ENCODE measurements at places on chromosomes 16 and 17. TPM values are rescaled to one million over a fixed set of nuclear protein-coding genes. Genes with fewer than 3 reads are reported as not detected.
A peak's percentile ranks its signal among the peaks of the same experiment; 100 is the strongest.

- no peak overlapping the region for H3K27ac ChIP-seq
- no peak overlapping the region for H3K4me3 ChIP-seq
- H3K36me3 ChIP-seq: no peaks in the 10 kb centered on the region
Observed at GRCh38 chr17:57724026-57724728, 20.9 kb downstream of the CCDC182 start.

PRSS53 gene
- 7.0 TPM for total RNA-seq

DNA sequence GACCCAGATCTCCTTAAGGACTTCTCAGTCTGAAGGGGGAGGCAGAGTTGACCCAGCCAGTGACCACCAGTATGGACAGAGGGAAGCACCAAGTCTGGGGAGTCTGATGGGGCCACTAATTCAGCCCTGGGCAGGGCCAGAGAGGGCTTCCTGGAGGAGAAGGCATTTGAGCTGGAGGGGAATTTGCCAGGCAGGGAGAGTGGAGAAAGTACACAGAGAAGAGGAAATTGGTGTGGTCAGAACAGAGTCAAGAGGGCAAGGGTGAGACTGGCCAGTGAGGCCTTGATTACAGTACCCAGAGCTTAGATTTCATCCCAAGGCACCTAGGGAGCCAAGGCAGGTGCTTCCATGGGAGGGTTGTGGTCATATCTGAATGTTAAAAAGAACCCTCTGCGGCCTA lies 36.3 kb downstream of the MYO15A start:
- H3K4me1 ChIP-seq: no peaks in the 10 kb centered on the region
- H3K27ac ChIP-seq: no peak overlapping the region
- no peaks in the 10 kb centered on the region for H3K36me3 ChIP-seq
- no peak for DNase-seq
- H3K27me3 ChIP-seq: no peaks in the 10 kb centered on the region
- H3K4me3 ChIP-seq: no peak overlapping the region

UNK gene
- total RNA-seq: 21.0 TPM

DNA sequence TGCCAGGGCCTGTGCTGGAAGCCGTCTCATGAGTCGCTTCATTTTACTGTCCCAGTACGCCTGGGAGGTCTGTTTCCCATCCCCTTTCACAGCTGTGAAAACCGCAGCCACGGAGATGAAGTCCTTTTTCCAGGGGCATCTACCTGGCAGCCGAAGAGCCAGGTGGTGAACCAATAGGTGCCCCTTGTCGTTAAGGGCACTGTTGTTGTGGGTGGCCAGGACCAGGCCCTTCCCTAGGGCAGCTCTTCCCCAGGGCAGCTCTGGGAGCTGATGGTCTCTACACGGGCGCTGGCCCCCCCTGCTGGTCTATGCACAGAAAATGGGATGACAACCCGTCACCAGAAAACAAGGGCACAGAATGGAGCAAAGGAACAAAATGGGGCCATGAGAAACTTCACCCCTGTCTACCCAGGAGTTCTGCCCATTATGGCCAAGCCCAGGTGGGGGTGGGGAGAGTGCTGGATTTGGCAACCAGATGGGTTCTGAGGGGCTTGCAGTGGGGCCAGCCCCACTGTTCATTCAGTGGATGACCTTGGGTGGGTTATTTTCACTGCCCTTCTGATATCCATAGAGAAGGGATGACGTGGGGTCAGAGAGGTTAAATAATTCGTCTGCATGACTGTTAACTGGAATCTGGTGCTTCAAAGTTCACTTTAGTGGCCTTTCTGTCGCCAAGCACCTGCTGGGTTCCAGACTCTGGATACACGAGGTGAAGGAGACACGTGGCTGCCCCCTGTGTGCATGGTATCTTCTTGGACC lies 11.5 kb downstream of the RMI2 start:
- H3K27me3 ChIP-seq: no peaks in the 10 kb centered on the region
- H3K4me3 ChIP-seq: no peak overlapping the region
- DNase-seq: peak; percentile 69

DNA sequence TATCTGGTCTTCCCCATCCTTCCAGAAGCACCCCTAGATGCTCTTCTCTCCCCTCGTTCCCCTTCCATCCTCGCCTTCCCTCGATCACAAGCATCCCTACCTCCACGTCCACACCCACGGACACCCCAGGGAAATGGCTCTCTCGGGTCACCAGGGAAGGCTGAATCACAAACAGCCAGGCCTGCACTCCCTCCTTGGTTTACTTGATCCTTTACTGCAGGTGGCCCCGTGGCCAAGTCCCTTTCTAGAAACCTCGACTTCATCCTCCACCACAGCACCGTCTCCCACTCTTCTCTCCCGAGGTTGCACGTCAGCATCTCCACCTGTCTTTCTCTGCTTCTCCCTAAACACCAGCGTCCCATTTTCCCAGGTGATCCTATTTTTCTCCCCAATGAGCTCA lies 6.5 kb upstream of the RBFOX3 start:
- H3K27ac ChIP-seq: no peak overlapping the region
- peak; percentile 41 for DNase-seq
- no peak overlapping the region for H3K4me3 ChIP-seq
- H3K4me1 ChIP-seq: no peaks in the 10 kb centered on the region

ABCA10 gene
- total RNA-seq: 0.92 TPM

- no peak overlapping the region for H3K4me3 ChIP-seq
- H3K36me3 ChIP-seq: peaks cover 10% of the 10 kb centered on the region
- no peaks in the 10 kb centered on the region for H3K27me3 ChIP-seq
- peaks cover 48% of the 10 kb centered on the region for H3K4me1 ChIP-seq
Observed at GRCh38 chr16:87954361-87954760, 3.1 kb downstream of the BANP start.

DNA sequence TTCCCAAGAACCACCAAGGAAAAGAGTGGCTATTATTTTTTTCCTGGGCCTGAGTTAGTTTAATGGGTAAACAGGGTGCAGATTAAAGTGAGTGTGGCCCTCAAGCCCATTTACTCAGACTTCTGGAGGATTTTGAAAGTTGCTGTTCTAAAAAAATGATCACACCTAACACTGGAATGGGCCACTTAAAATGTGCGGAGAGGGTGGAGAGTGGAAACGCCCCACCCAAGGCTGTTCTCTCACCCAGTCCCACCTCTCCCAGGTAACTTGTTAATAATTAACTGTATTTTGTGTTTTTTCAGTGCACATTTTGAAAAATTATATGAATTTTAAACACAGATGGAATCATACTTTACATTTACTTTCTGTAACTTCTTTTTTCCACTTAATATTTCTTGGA lies 5.4 kb downstream of the HIRIP3 start:
- DNase-seq: no peak
- no peak overlapping the region for H3K27ac ChIP-seq

- H3K4me1 ChIP-seq: peaks cover 38% of the 10 kb centered on the region
- H3K36me3 ChIP-seq: peaks cover 6% of the 10 kb centered on the region
- no peak for DNase-seq
- peak overlapping the region; percentile 65 for H3K27ac ChIP-seq
- no peak overlapping the region for H3K4me3 ChIP-seq
Observed at GRCh38 chr16:75342308-75342811, 90.9 kb upstream of the BCAR1 start.

- H3K4me3 ChIP-seq: no peak within 1 kb of the TSS
- no peaks in the 10 kb centered on the region for H3K36me3 ChIP-seq
- peaks cover 33% of the 10 kb centered on the region for H3K4me1 ChIP-seq
Observed at GRCh38 chr17:29042679-29043538, at the start of gene PIPOX. PIPOX (plus strand) TSS chr17:29043141; CDS start chr17:29043226, 85 bp downstream.

SETD1A gene
- 15.0 TPM for total RNA-seq

DNA sequence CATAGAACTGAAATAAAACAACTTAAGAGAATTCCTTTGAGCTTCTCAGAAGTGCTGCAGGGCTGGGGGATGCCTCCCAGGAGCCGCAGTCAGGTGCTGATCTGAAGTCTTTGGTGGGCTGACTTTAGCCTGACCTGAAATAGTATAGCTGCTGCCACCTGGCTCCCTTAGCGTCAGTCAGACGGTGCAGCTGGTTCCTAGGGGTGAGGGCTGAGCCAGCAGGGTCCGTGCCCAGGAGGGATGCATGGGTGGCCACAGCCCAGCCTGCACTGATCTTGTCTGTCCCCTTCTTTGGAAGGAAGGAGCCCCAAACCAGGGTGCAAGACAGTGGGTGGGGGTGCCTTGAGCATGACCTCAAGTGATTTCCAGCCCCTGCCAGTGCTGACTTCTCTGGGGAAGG lies 11.5 kb downstream of the MAPT start:
- no peak overlapping the region for H3K27ac ChIP-seq
- DNase-seq: no peak
- no peaks in the 10 kb centered on the region for H3K4me1 ChIP-seq
- H3K27me3 ChIP-seq: peaks cover 40% of the 10 kb centered on the region
- H3K36me3 ChIP-seq: no peaks in the 10 kb centered on the region

RAD51C gene
- 22.3 TPM for total RNA-seq

DNA sequence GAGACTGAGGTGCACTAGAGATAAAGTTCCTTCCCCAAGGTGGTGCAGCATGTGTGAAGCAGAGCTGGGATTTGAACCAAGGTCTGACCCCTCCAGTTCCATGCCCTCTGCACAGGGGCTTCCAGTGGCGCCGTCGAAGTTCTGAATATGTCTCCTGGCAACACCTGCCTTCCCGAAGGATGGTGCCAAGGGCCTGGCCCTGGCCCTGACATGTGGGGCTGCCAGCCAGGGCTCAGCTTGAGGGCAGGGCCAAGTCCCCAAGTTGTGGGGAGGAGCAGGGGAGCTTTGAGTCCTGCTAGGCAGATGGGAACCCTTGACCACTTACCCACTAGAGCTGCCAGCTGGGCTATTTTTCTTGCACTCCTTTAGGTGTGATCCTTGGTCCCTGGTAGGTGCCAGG lies 56.4 kb downstream of the NKD1 start:
- no peaks in the 10 kb centered on the region for H3K27me3 ChIP-seq
- H3K4me3 ChIP-seq: no peak overlapping the region
- DNase-seq: no peak
- no peaks in the 10 kb centered on the region for H3K36me3 ChIP-seq
- no peak overlapping the region for H3K27ac ChIP-seq
- peaks cover 41% of the 10 kb centered on the region for H3K4me1 ChIP-seq

- H3K36me3 ChIP-seq: no peaks in the 10 kb centered on the region
- H3K27ac ChIP-seq: no peak overlapping the region
- peaks cover 5% of the 10 kb centered on the region for H3K4me1 ChIP-seq
- no peak overlapping the region for H3K4me3 ChIP-seq
- no peaks in the 10 kb centered on the region for H3K27me3 ChIP-seq
Observed at GRCh38 chr17:68640242-68640989, 39.2 kb upstream of the FAM20A start.

NPIPB13 gene
- 9.9 TPM for total RNA-seq

- no peak overlapping the region for H3K27ac ChIP-seq
- no peaks in the 10 kb centered on the region for H3K4me1 ChIP-seq
- peaks cover 2% of the 10 kb centered on the region for H3K36me3 ChIP-seq
- no peaks in the 10 kb centered on the region for H3K27me3 ChIP-seq
Observed at GRCh38 chr17:14101976-14102375, 32.7 kb downstream of the COX10 start.

GRCh38 chr17:10622617-10623485 lies 34.3 kb downstream of the MYH3 start:
- no peaks in the 10 kb centered on the region for H3K27me3 ChIP-seq
- peaks cover 4% of the 10 kb centered on the region for H3K4me1 ChIP-seq
- no peaks in the 10 kb centered on the region for H3K36me3 ChIP-seq
- no peak for DNase-seq
- no peak overlapping the region for H3K27ac ChIP-seq

HEXD gene
- total RNA-seq: 11.2 TPM

- peaks cover 30% of the 10 kb centered on the region for H3K4me1 ChIP-seq
- no peaks in the 10 kb centered on the region for H3K27me3 ChIP-seq
- DNase-seq: no peak
- H3K27ac ChIP-seq: peak overlapping the region; percentile 91
- H3K36me3 ChIP-seq: peaks cover 40% of the 10 kb centered on the region
Observed at GRCh38 chr17:78826836-78827509, 13.6 kb downstream of the USP36 start.

GRCh38 chr17:39335704-39336223 lies 65.7 kb downstream of the FBXL20 start:
- H3K36me3 ChIP-seq: peaks cover 5% of the 10 kb centered on the region
- no peak overlapping the region for H3K4me3 ChIP-seq
- peaks cover 10% of the 10 kb centered on the region for H3K4me1 ChIP-seq
- no peak for DNase-seq
- no peaks in the 10 kb centered on the region for H3K27me3 ChIP-seq

GRCh38 chr16:30066761-30067583 lies 1.4 kb downstream of the ALDOA start:
- H3K36me3 ChIP-seq: peaks cover 32% of the 10 kb centered on the region
- DNase-seq: no peak
- H3K27ac ChIP-seq: peak overlapping the region; percentile 94
- peak overlapping the region; percentile 93 for H3K4me3 ChIP-seq

DNA sequence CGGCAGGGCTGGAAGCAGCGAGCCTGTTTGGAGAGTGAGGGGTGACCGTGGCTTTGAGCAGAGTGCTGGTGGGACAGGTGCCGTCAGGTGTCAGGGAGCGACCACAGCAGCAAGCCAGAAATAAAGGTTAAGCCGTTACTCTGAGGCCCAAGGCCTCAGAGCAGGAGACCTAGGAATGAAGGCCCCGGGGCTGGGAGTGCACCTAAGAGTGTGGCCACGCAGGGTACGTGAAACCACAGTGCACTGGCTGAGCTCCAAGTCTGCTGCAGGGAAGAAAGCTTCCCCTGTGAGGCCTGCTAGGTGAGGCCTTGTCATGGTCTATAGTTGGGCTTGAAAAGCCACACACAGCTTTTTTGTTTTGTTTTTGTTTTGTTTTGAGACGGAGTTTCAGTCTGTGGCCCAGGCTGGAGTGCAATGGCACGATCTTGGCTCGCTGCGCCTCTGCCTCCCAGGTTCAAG lies 8.7 kb downstream of the CLUAP1 start:
- H3K36me3 ChIP-seq: peaks cover 30% of the 10 kb centered on the region
- no peak overlapping the region for H3K27ac ChIP-seq
- no peak overlapping the region for H3K4me3 ChIP-seq
- H3K27me3 ChIP-seq: no peaks in the 10 kb centered on the region
- peak; percentile 65 for DNase-seq
- no peaks in the 10 kb centered on the region for H3K4me1 ChIP-seq

PRSS8 gene
- not detected for total RNA-seq

DNA sequence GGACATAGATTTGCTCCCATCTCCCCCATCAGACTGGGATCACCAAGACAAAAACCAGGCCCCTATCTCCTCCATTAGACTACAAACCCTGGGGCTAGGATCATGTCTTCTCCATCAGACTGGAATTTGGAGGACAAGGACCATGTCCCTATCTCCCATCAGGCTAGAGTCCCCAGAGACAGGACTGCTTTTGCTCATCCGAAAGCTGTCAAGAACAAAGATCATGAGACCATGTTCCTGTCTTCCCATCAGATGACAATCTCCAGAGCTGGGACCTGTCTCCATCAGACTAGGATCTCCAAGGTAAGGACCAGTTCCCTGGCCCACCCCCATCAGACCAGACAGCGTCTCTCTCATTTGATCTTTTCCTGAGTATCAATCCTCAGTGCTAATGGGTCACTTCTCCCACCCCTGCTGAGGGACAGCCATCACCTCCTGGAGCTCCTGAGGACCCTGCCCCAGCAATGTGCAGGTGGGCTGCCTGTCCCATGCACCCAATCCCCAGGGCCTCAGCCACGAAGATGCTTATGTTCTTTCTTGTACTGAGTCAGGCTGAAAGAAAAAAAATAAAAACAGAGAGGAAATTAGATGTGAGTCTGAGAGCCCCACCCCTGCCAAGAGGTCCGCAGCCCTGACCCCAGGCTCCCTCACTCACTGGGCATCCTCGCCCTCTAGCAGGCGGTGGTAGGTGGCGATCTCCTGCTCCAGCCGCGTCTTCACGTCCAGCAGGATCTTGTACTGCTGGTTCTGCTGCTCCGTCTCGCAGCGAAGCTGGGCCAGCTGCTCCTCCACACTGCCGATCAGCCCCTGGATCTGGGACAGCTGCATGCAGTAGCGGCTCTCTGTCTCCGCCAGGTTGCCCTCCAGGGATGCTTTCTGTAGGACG lies 90.3 kb downstream of the GOSR1 start:
- no peak overlapping the region for H3K27ac ChIP-seq
- peaks cover 1% of the 10 kb centered on the region for H3K27me3 ChIP-seq

KRTAP4-16 gene
- total RNA-seq: not detected

Data from chondrocyte (in vitro differentiated cells).